ENCODE measurements at places on chromosomes 2 and 18.

DNA sequence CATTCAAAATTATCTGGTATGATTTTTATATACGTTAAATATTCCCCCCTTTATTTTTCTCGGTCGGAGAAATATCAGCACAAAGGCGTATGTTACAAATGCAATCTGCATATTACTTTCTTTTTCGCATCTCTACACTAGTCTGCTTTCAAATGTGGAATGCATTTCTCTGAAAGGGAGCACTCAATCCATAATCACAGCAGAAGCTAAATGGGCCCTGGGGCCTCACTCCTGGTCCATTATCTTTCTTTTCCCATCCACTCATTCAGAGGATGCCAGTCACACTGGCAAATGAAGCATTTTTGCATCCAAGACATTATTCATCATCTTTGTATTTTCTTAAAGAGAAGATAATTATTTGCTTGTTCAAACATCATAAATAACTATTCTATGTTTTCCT, 295.2 kb upstream of the LRP1B start:
- DNase-seq: no peak

DNA sequence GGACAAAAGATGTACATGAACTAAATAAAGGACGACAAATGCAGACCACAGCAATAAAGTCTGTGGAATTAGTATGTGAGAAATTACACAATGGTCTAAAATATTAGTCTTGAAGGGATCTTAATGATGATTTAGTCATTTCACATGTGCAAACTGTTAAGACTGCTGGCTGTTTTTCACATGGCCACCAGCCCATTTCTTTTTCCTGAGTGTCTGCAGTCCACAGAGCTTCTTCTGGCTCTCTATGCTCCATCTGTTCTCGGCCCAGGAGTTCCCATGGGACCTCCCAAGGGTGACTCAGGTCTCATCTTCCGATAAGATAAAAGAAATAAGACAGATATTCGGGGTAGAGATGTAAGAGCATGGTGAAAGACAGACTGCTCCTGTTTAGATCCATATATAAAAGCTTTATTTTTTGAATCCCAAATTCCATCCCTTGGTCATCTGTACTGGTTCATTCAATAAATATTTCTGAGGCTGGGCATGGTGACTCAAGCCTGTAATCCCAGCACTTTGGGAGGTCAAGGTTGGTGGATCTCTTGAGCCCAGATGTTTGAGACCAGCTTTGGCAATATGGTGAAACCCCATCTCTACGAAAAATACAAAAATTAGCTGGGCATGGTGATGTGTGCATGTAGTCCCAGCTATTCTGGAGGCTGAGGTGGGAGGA, 20.1 kb downstream of the IL1RL1 start:
- no peak for DNase-seq

DNA sequence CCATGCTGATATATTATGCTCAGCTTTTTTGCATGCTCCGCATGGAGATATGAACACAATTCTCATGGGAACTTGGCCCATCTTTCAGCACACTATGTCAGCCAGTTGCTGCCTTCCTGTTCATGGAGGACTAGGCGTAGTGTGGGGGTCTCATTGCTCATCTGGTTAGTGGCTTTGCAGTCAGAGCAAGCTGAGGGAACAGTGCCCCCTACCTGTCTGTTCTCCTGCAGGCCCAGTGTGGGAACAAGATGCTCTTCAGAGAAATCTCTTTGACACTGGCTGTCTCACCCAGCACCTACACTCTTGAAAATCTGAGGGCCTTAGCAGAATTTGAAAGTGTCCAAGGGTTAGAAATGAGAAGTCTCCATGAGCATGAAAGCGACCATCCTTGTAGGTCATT, 47.1 kb downstream of the SPTBN1 start:
- DNase-seq: peak; percentile 54

GRCh38 chr2:217821536-217822147, 181.2 kb downstream of the TNS1 start:
- DNase-seq: no peak

GRCh38 chr18:39994498-39994897, 1960.5 kb upstream of the PIK3C3 start:
- no peak for DNase-seq

- DNase-seq: no peak
Observed at GRCh38 chr18:5998907-5999306, 103.6 kb upstream of the TMEM200C start.

DNA sequence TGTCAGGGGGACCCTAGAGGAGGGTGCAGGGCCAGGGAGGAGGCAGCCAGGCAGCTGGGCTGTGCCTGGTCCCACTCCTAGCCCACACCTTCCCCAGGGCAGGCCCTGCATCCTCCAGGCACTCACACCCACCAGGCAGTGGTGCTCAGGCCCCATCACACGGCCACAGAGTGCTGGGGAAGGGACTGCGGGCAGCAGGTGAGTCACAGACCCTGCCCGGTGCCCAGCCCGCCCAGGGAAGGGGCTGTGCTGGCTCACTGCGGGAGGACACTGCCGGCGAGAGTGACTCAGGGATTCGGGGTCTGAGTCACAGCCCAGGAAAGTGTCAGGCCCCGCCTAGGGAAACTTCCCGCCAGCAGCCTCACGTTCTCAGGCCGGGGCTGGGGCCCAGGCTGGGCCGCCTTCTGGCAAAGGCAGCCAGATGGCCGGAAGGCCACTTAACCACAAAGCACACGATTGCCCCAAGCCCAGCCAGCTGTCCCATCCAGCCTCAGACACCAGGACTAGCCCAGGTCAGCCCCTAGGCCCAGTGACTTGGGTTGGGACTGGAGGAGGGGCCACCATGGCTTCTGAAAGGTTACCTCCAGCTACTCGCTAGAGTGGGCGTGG, 42.2 kb downstream of the BIN1 start:
- peak; percentile 85 for DNase-seq

DNA sequence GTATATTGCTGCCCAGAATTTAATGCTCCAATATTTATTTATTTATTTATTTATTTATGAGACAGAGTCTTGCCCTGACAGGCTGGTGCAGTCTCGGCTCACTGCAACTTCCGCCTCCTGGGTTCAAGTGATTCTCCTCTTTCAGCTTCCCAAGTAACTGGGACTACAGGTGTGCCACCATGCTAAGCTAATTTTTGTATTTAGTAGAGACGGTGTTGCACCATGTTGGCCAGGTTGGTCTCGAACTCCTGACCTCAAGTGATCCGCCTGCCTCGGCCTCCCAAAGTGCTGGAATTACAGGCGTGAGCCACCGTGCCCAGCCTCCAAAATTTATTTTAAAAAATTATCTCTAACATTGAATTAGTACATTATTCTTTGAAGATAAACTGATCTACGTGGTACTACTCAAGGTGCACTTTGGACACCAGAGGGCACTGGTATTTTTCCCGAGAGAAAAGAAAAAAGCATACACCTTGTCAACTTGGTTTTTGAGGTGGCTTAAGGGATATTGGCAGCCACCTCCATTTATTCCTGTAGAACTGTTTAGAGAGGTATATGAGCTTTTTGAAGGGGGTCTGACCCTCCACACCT, 1.4 kb upstream of the IDH1 start:
- DNase-seq: no peak

- DNase-seq: no peak
Observed at GRCh38 chr2:63124218-63124617, 73.6 kb downstream of the OTX1 start.

DNA sequence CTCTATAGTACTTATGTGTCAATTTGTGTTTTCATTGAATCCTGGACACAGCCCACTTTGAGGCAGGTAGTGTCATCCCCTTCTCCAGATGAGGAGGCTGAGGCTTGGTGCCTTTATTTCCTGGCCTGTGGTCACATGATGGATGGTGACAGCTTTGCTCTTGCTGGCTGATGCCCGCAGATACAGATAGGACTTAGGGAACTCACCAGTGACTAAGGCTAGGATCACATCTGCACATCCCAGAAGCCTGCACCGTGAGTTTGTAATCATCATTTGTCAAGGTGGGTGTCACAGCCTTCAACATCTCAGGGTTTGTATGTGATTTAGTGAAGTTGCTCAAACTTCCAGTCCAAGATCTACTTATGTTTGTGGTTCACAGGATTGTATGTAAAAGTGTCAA, 295.1 kb upstream of the RAB12 start:
- DNase-seq: no peak

DNA sequence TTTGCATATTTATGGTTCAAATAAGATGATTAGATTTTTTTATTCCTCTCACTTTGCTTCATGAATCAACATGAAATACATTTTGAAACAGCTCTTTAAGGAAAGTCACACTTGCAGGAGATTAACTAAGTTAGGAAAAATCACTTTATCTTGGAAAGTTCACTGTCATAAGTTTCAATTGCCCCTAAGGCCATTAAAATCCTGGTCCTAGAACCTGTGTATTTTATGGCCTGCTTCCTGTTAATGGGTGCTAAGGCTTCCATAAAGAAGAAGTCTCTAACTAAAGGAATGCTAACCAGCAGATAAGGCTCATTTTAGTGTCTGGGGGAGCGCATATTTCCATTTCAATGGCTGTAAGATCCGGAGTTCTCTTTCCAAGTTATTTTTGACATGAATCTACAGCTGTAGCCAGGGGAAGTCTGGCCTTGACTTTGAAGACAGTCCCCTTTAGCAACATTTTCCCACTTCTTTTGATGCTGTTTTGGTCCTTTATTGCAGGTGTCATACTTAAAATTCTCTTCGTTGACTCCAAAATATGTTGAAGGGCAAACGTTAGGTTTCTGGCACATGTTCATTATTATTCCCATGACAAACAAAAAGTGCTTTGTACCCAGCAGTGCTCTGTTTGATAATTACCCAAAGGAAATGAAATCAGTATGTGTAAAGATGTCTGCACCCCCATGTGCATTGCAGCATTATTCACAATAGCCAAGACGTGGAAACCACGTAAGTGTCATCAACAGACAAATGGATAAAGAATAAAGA, 34.4 kb upstream of the SH3BP4 start:
- DNase-seq: no peak

- DNase-seq: no peak
Observed at GRCh38 chr2:85163675-85164074, 30.5 kb downstream of the TCF7L1 start.

GRCh38 chr2:207321514-207321913, 155.8 kb upstream of the KLF7 start:
- no peak for DNase-seq

DNA sequence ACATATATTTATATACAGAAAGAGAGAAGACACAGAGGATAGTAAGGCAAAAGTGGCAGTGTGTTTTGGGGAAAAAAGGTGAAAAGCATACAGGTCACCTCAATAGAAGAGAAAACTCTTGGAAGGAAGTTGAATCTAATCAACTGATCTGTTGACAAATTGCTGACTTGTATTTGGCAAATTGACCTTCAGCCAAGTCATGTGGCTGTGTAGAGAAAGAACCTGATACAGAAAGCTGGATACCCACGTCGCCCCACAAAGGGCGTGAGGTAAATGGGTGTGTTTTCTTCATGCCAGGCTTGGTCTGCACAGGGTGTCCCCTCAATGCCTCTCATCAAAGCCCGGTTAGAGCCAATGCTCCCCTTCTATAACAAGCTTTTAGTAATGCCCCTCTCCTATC, 230.0 kb upstream of the KLHL29 start:
- no peak for DNase-seq

DNA sequence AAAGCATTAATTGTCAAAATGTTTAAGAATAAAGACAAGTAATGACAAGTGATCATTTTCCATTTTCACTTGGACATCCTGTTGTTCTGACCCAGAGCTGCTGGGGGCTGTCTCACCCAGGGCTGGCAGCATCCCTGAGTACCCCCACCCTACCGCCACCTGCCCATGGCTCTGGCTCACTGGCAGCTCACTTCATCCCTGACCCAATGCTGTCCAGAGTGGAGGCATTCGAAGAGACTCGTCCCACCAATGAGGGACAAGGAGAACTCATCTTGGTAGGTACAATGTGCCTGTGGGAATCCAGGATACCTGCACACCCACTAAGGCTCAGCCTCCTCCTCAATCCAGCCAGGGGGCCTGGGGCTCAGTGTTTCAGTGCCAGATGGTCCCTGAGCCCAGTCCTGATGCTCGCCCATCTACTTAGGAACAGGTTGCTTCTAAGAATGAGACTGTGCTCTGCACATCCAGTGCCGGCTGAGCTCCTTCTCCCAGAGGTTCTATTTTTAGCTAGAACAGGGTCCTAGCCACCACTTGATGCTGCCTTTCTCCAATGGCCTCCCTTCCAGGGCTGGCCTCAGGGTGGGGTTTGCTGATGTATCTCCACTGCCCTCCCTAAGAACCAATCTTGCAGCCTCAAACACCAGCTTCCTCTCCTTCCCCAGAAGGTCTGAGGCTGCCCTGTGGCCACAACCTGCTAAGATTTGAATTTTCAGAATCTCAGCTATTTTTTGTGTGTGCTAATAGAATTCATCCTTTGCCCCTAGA, 53.7 kb downstream of the ADD2 start:
- no peak for DNase-seq

- DNase-seq: no peak
Observed at GRCh38 chr2:121254748-121255147, 30.3 kb downstream of the TFCP2L1 start.

DNA sequence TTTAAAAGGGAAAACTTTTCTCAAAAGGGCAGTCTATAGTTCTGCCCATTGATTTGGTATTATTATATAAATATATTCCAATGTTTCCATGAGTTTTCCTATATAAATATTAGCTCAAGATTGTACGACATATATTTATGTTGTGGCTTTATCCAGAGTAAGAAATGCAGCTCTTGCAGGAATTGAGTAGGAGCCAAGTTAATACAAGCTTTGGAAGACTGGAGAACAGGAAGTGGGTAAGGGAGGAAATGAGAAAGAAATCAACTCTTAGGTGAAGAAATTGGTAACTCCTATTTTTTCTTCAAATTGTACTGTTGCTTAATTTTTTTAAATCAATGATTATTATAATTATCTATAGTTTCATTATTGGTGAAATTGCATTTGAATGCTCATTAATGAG, 105.4 kb upstream of the FAM117B start:
- DNase-seq: no peak

DNA sequence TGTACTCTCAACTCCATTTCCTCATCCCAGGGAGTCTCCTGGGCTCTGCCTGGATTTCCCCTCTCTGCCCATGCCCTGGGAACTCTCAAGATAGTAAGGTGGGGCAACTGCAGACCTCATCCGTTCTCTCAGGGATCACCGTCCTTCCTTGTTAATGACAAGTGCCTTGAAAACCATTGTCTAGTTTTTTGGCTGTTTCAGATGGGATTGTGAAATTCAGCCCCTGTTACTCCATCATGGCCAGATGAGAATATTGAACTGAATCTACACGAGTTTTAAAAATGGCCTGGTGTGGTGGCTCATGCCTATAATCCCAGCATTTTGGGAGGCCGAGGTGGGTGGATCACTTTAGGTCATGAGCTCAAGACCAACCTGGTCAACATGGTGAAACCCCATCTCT, 665 bp upstream of the HRH4 start:
- DNase-seq: no peak

- DNase-seq: peak; percentile 31
Observed at GRCh38 chr18:46623541-46623940, 33.5 kb downstream of the LOXHD1 start.

- no peak for DNase-seq
Observed at GRCh38 chr2:96493072-96493471, 12.1 kb downstream of the NEURL3 start.

Measured in stimulated activated naive CD8-positive, alpha-beta T cell treated with anti-CD3 and anti-CD28 coated beads, Interleukin-15, Interleukin-2, amounts not matched to agents 100 U/mL and 50 U/mL, for 24 hours (primary cell).